H1 (cell line): ENCODE measurements at places on chromosomes 1 and 21.

GRCh38 chr21:26715878-26716506 is 129.2 kb downstream of the ADAMTS1 start:
- peak; percentile 79 for DNase-seq

- peak; percentile 81 for DNase-seq
Observed at GRCh38 chr1:27525296-27526272, 35.6 kb upstream of the WASF2 start.

- no peak for DNase-seq
Observed at GRCh38 chr21:21230672-21231071, 232.5 kb downstream of the NCAM2 start.

- DNase-seq: no peak
Observed at GRCh38 chr1:161631076-161631475, at the start of gene FCGR3B. FCGR3B (minus strand) TSS chr1:161631176; CDS start chr1:161631094, 82 bp downstream.

DNA sequence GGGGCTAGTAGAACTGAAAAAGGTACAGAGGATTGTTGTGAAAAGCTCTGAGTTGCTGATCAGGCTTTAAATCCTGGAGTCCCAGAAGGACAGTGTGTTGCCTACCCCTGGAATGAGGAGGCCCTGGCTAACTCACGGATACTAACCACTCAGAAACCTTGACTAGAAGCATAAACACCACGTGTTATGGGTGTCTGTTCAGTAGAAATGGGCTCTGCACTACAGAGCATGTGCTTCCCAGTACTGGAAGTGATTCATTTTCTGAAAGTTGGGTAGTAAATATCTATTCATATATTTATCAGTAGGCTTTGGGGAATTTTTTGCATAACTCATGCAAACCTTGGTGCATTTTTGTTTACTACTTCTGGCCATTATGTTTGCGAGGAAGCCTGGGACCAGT is 15.1 kb upstream of the CLCA1 start:
- no peak for DNase-seq

- no peak for DNase-seq
Observed at GRCh38 chr1:30732277-30732996, 9.1 kb upstream of the MATN1 start.

- no peak for DNase-seq
Observed at GRCh38 chr1:10507111-10507879, 32.5 kb downstream of the PEX14 start.

- no peak for DNase-seq
Observed at GRCh38 chr1:182275271-182275670, 116.3 kb downstream of the GLUL start.

DNA sequence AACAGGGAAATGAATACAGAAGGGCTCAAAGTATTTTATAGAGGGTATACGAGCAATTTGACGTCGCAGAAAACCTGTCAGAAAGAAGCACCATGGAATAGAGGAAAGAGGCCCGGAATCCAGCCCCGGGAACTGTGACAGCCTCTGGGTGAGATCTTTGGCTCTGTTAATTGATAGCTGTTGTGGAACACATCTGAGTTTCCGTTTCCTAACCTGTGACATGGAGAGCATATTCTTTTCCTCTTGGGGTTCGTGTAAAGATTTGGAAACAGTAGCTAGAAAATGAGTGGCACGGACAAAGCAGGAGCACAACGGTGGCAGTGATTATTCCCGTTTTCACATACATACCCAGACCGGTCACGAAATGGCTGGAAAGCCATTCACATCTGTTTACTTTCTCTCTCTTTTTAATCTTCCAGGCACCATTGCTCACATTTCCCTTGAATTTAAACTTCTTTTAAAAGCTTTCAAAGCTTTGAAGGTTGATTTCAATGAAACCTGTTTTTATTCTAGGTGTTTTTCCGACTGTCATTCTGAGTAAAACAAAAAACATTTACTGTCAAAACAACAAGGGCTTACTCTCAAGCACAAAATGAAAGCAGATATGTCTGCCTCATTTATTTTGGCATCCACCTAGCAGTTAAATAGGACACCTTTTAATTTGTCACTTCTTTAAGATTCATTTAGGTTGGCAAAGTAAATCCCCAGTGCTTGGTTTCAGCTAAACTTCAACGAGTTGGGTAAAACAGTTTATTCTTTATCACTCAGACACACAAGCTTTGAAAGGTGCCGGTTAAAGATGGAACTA is 26.7 kb upstream of the C8B start:
- no peak for DNase-seq

GRCh38 chr1:229856009-229856650 is 210.9 kb upstream of the GALNT2 start:
- DNase-seq: no peak

DNA sequence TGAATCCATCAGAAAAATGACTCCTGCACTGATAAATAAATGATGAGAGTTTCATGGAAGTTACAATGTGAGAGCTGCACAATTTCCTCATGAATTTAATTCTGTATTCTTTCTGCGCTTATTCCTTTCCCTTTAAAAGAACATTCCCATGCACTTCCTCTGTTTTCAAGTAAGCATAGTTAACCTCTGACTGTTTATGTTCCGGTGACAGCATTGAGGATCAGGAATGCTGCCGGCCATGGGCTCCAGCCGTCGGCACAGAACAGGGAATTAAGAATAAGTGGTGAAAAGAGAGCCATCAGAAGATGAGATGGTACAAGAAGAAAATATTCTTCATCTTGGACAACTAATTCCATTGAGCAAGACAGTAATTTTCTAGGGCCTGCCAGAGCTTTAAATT is 65.3 kb downstream of the SUSD4 start:
- no peak for DNase-seq

GRCh38 chr1:39047374-39048229 is 21.5 kb downstream of the NDUFS5 start:
- DNase-seq: no peak

DNA sequence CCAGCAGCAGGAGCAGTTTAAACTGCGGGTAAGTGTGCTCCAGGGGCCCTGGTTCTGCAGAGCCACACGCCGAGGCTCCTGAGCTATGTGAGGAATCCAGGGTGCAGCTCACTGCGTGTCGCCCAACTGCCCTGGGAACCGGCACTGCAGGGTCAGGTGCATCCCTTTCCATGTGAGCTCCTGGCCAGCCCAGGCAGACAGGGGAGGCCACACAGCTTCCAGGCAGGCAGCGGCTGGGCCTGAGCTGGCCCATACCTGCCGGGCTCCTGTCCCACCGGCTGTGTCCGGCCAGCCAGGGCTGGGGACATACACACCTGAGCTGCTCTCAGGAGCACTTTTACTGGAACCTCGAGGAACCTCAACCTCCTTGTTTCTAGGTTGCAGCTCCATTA is 18.6 kb upstream of the COL18A1 start:
- no peak for DNase-seq

- no peak for DNase-seq
Observed at GRCh38 chr1:207815913-207816291, 64.0 kb downstream of the CD46 start.

- DNase-seq: no peak
Observed at GRCh38 chr1:182460550-182460951, 10.6 kb downstream of the RGSL1 start.
